Stimulated activated CD4-positive, alpha-beta T cell treated with anti-CD3 and anti-CD28 coated beads, Interleukin-12 subunit alpha, Interleukin-12 subunit beta, amount 100 ng/mL, for 24 hours (primary cell): ENCODE measurements at places on chromosomes 5 and 9.

DNA sequence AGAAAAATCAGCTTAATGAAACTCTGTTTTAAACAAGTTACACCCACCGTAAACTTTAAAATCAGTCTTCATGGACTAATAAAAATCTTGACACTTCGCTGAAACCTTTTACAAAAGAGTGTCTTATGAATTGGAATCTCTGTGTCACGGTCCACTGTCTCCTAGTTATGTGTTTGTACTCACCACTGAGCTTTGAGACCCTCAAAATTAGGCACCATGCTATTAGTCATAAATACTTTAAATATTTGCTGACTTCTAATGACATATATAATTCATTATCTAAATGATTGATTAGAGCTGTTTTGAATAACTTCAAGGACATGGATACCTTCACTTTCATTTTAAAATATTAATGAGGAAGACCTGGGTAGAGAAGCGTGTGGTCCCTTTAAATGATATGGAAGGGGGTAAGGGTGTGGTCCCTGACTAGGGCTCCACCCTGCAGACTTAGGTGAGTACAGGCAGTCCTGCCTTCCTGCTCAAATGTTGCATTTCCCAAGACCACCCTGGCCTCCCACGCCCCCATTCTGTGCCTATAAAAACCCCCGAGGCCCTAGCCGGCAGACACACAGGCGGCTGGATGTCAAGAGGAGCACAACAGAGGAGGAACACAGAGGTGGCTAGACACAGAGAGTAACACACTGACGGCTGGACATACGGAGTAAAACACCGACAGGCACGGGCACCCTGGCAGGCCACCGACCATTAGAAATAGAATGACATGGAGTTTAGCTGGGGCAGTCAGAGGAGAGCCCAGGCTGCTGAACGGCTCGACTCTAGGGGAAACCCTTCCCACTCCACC, 179.0 kb upstream of the CDH9 start:
- DNase-seq = no peak

- DNase-seq = peak; percentile 45
Observed at GRCh38 chr9:91423785-91424402, at the start of gene NFIL3. NFIL3 (minus strand) TSS chr9:91423832; CDS start chr9:91410734, 13,098 bp downstream.

GRCh38 chr5:132528866-132529634, 14.3 kb downstream of the IL5 start:
- no peak for DNase-seq

- no peak for DNase-seq
Observed at GRCh38 chr5:168672888-168673287, 93.7 kb upstream of the PANK3 start.

- DNase-seq = no peak
Observed at GRCh38 chr5:1728846-1729245, 70.8 kb downstream of the MRPL36 start.

- no peak for DNase-seq
Observed at GRCh38 chr5:119501671-119502179, 49.4 kb downstream of the HSD17B4 start.

- DNase-seq = no peak
Observed at GRCh38 chr5:100270023-100270771, 265.0 kb upstream of the FAM174A start.

DNA sequence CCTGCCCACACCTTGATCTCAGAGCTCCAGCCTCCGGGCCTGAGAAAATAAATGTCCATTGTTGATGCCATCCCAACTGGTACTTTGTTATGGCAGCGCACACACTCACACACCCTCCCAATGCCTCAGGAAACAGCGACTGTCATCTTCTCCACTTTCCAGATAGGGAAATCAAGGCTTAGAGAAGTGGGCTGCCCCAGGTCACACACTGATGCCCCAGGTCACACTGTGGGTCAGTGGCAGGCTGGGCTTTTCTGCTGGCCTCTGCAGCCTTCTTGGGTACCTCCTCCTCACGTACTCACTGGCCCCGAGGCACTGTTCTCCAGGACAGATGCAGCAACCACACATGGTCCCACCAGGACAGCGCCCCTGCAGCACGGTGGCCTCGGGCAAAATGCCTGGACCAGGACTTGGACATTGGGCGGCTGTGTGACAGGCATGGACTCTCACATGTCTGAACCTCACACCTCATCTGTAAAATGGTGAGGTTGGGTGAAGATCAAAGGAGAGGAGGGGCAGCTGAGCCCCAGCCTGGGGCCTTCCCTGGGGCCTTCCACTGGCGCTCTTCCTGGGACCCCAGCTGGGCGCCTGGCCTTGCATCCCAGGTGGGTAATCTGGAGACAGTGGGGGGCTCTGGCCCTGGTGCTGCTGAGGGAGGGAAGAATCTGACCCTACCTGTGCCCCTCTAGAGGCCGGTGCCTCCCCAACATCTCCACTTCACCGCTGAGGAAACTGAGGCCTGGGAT, 156.0 kb downstream of the COL23A1 start:
- DNase-seq = no peak

- DNase-seq = no peak
Observed at GRCh38 chr9:124016175-124017050, 4.8 kb downstream of the LHX2 start.

DNA sequence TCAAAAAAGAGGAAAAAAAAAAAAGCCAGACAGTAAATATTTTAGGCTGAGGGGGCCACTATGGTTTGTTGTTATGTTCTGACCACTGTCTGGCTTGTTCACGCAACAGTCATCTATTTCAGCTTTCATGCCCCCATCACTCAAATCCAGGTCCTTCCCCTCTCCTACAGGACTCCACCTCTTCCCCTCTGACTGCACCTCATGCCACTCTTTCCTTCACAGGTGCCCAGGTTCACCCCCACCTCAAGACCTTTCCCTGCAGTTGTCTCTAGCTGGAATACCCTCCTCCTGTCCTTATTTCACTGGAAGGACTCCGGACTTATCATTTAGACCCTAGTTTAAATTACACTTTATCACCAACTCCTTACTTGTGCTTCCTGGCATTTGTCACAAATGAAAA, 3.5 kb downstream of the RPS14 start:
- DNase-seq = no peak

DNA sequence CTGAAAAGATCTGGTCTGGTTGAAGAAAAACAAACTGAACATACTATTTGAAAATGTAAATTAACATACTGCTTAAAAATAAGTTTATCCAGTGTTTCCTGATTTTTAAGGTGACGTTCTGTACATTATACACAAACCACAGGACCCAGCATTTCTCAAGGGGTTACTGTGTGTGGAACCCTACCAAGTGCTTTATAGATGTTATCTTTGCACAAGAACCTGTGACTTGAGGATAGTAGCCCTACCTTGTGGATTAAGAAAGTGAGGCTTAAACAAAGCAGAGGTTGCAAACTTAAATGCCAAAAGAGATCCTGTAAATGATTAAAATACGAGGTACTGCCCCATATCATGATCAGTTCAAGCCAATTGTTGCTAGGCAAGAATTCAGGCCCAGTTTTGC, 4.7 kb downstream of the KLF9 start:
- no peak for DNase-seq

DNA sequence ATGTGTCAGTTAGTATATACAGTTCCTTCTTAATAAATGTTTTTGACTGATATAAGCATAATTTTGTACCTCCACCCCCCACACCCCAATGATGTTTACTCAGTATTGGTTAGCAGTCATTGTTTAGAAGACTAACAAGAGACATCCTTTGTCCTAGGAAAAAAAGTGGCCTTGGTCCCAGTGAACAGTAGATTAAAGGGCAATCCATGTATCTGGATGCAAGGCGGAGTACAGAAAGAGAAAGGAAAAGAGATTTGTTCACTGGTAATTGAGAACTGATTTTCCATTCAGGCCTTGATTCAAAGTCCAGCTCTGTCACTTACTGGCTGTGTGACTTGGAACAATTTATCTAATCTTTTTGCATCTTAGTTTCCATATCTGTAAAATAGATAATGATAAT, 4.6 kb downstream of the RALGPS1 start:
- no peak for DNase-seq

GRCh38 chr5:119629339-119629738, at the start of gene FAM170A:
FAM170A (plus strand) TSS chr5:119629558; CDS start chr5:119629769, 211 bp downstream.
- DNase-seq = no peak

DNA sequence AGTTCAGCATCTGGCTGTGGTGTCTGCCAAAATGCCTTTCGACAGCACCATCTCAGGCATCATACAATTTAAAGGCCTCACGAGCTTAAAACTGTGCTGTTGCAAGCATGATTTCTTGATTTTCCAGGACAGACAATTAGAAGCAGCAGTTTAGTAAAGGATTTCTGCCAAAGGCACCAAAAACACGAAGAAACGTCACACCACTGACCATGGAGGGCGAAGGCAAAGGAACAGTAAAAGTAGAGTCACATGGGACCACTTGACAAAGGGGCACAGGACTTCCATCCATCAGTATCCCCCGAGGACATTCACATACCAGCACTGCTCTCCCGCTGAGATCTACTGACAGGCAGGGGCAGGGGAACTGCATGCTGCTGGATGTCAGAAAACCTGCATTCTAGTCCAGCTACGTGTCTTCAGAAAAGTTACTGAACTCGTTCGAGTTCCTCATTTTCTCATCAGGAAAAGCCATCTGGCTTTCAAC, 70.4 kb upstream of the FBXW11 start:
- no peak for DNase-seq

- DNase-seq = no peak
Observed at GRCh38 chr5:148145916-148146315, 22.4 kb upstream of the SPINK14 start.

GRCh38 chr9:128275198-128276007, at the start of gene GOLGA2:
GOLGA2 (minus strand) TSS chr9:128276007; CDS start chr9:128275976, 31 bp downstream.
- DNase-seq = no peak

- DNase-seq = no peak
Observed at GRCh38 chr5:154112255-154112654, 73.5 kb downstream of the MFAP3 start.

GRCh38 chr5:96177303-96177869, 215.7 kb upstream of the ELL2 start:
- no peak for DNase-seq

GRCh38 chr5:150122158-150122510, 33.5 kb downstream of the PDGFRB start:
- DNase-seq = no peak

GRCh38 chr5:43332401-43332800, 19.2 kb upstream of the HMGCS1 start:
- DNase-seq = no peak

DNA sequence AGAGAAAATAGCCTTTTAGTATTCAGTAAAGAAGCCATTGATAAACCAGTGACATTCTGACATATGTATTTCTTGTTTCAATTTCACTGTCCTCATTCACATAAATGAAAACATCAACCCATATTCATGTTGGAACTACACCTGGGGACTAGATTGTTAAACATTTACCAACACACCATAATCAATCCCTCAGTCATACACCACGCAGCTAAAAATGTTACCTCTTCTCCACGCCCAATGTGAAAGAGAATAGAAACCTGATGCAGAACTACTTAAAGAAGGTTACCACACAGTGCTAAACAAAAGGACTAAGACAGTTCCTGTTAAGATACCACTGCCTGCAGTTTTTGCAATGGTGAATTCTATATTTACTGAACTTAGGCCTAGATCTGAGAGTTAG, 518.9 kb downstream of the PRELID2 start:
- DNase-seq = no peak

GRCh38 chr9:18890372-18890771, 142.6 kb downstream of the SAXO1 start:
- DNase-seq = no peak

GRCh38 chr9:77099388-77099787, 77.9 kb upstream of the VPS13A start:
- no peak for DNase-seq

GRCh38 chr5:57411982-57412381, 70.6 kb downstream of the ACTBL2 start:
- no peak for DNase-seq

DNA sequence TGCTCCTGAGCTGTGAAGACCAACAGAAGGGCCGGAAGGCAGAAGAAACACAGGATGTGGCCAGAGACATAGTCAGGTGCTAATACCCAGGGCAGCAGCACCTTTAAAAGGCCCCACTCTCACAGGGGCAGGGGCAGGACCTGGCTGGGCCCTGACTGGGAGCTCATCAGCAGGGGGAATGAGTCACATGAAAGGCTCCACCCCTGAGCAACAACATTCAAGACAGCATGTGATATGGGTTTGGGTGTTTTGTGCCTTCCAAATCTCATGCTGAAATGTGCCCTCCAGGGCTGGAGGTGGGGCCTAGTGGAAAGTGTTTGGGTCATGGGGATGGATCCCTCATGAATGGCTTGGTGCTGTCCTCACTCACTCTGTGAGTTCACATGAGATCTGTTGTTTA, 181.7 kb downstream of the ERCC6L2 start:
- DNase-seq = no peak

- DNase-seq = no peak
Observed at GRCh38 chr5:74946471-74946870, 80.3 kb upstream of the FAM169A start.

DNA sequence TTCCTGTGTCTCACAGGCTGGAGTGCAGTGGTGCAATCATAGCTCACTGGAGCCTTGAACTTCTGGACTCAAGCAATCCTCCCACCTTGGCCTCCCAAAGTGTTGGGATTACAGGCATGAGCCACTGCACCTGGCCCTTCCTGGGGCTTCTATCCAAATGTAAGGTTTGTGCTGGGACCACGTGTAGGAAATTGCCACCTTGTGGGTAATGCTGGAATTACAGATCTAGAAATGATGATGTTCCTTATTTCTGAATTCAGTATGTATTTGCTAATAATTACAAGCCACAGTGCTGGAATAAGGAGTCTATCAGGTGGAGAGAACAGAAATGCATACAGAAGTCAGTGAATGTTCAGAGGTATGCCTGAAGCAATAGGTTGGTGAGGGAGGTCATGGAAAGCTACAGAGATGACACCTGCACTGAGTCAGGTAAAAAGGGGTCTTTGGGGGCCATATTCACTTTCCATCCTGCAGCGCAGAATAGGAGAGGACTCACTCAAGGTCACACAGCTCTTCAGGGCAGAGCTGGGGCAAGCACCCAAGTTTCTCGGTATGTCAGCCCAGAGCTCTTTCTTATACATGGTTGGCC, 8.8 kb upstream of the IGFBPL1 start:
- no peak for DNase-seq

DNA sequence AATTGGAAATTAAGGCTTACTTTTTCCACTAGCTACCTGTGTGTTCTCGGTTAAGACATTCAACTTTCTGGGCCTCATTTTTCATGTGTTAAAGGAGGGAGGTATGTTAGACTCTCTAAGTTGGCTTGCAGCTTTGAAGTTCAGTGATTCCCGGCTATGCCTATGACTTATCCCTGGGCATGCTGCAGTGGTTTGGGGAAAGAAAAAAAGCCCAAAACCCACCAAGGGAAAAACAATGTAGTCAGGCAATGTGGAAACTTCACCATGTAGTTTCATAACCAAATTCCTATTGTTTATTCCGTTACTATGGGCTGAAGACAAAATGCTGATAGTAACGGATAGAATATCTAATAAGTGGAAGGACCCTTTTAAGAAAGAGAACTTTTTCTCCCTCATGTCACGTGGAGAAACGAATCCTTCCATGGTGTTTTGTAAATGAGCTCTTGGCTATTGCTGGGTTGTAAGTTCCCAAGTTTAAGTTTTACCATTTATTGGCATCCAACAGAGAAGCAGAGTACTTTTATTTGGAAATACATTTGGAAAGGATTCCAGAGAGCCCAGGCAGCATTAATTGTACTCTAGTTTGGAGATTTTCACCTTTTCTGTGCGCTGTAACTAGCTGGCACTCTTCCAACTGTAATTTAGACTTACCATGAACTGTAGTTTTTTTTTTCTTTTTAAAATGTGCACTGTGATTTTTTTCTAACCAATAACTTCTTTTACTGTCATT, 84.9 kb upstream of the MPDZ start:
- no peak for DNase-seq

- no peak for DNase-seq
Observed at GRCh38 chr9:10112798-10113197, 500.0 kb downstream of the PTPRD start.
